Left cardiac atrium (tissue), 4 donors: ENCODE measurements at places on chromosomes 2 and 18. TPM values are rescaled to one million over a fixed set of nuclear protein-coding genes. Genes with fewer than 3 reads are reported as not detected.

GRCh38 chr2:23926290-23926749 lies 603 bp downstream of the ATAD2B start:
- peak; percentile 51 for DNase-seq

DNA sequence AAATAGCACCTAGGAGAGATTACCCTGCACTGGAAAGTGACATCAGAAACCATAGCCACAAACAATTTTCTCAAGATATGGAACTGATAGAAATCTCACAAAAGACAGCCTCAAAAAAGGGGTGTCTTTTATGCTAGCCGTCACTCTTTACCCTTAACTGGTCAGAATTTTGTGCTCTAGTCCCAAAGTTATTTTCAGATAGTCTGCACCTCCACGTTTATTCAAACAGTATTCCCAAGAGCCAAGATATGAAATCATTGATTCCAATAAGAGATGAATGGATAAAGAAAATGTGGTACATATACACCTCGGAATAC lies 23.5 kb upstream of the PMAIP1 start:
- no peak for DNase-seq

Gene MOGAT1
- total RNA-seq, result 0.47 TPM

Gene LRP2
- total RNA-seq, result 1.8 TPM

- DNase-seq, result no peak
These were observed 27.9 kb downstream of the G6PC2 start for GRCh38 chr2:168929031-168929430.

- no peak for DNase-seq
These were observed 322.6 kb downstream of the ASXL3 start for GRCh38 chr18:33900638-33901037.

Gene CDH19
- total RNA-seq, result 68.7 TPM

Gene SNORC
- 0.77 TPM for total RNA-seq

DNA sequence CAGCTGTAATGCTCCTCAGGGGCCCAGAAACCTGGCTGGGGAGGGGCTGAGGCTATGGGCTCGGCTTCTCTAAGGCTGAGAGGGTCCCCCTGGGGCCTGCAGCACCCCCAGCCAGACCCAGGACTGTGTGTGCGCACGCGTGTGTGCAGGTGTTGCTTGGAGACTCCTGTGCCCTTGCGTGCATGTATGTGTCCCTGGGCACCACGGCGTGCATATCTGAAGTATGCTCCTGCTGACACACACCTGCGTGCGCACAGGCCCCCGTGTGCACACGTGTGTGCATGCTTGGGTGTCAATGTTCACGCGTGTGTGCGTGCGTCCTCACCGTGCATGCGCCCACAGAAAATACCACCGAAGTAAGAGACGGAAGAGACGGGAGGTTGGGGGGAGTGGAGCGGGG lies 14.9 kb upstream of the ECEL1 start:
- DNase-seq, result no peak

- DNase-seq, result no peak
These were observed 46.9 kb downstream of the CCBE1 start for GRCh38 chr18:59650266-59650820.

Gene TEX261
- 54.8 TPM for total RNA-seq

- DNase-seq, result no peak
These were observed 307.3 kb downstream of the TDRD15 start for GRCh38 chr2:21431078-21431477.

Gene TXNDC2
- not detected for total RNA-seq

Gene KATNAL2
- total RNA-seq, result 3.4 TPM

Gene FSHR
- total RNA-seq, result 0.31 TPM

Gene IL1RN
- 1.5 TPM for total RNA-seq

Gene BOLL
- total RNA-seq, result not detected

Gene PRR30
- total RNA-seq, result not detected

GRCh38 chr2:230899287-230899686 lies 25.8 kb downstream of the GPR55 start:
- DNase-seq, result no peak

Gene FRZB
- 2.4 TPM for total RNA-seq

DNA sequence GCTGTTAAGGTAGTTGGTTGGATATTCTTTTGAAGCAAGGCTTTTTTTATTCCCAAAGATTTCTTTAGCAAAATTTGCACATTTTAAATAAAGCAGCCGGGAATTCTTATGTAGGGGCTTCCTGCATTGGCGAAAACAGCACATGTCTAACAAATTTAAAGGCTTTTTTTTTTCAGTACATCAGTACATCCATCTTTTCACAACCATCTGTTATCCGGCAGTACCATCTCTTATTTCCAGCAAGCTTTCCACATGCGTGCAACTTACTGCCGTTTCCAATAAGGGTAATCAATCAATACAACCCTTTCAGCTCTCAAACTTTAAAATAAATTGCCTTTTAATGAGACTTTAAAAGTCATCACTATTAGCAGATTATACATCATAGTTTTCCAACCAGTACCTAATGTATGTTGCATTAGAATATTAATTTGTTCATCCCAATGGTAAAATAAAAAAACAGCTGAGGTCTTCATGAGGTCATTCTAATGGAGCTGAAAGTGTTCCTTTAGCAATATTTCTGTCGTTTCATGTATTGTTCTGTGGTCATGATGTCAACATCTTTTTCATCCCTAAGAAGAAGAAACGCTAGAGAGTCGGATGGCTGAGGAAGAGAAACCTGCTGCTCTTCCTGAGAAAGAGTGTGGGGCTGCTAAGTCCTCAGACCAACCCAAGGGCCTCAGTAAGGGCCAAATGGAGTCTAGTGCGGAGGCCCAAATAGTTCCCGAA lies 81.4 kb upstream of the UNC80 start:
- DNase-seq, result no peak

Gene PMAIP1
- total RNA-seq, result 0.50 TPM

GRCh38 chr2:30686000-30686399 lies 121.2 kb downstream of the CAPN13 start:
- DNase-seq, result no peak

GRCh38 chr2:71630454-71631328 lies 177.3 kb downstream of the DYSF start:
- DNase-seq, result no peak

- no peak for DNase-seq
These were observed 100.4 kb upstream of the FZD5 start for GRCh38 chr2:207869784-207870778.

Gene MYO7B
- total RNA-seq, result 0.27 TPM

DNA sequence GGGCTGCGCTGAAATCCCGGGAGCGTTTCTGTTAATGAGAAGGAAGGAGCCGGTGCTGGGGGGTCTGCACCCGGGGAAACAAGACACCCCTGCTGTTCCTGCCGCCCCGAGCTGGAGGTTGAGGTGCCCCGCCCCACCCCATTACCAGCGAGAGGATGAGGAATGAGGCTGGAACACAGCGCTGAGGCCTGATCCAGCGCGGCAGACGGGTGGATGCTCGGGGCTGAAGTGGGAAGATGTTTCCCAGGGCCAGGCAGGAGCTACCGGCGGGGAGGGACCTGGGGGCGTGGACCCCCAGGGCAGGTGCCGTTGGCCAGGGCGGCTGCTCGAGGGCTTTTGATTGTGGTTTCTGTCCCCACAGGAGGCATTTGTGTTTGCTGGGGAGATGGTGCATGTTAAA lies 134.3 kb upstream of the CTDP1 start:
- peak; percentile 6 for DNase-seq

DNA sequence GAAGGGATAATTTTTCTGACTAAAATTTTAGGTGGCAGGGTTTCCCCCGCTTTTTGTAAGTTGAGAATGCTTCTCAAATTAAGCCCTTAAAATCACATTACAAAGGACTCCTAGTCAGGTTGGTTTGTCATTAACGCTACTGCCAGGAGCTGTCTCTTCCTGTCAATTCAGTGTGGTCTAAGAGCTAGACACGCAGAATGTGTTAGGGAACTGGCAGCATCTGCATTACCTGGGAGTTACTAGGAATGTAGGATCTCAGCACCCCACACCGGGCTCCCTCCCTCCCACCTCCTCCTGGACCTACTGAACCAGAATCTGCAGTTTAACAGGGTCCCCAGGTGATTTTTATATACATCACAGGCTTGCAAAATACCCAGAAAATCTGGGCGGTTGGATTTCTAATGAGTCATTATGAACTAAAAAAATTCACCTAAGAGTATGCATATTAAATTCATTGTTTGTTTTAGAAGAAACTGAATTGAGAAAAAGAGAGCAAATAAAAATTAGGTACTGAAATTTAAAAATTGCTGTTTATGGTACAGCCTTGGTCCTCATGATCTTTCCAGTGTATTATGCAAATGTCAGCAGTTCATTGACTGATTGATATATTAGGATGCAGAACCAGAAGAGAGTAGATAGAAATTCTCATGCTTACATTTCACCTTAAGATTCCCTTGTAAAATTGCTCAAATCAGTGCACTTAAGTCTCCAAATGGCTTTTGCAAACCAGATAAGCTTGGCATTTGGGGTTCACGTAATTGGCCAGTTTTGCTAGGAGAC lies 130.9 kb upstream of the ITGA6 start:
- DNase-seq, result no peak

DNA sequence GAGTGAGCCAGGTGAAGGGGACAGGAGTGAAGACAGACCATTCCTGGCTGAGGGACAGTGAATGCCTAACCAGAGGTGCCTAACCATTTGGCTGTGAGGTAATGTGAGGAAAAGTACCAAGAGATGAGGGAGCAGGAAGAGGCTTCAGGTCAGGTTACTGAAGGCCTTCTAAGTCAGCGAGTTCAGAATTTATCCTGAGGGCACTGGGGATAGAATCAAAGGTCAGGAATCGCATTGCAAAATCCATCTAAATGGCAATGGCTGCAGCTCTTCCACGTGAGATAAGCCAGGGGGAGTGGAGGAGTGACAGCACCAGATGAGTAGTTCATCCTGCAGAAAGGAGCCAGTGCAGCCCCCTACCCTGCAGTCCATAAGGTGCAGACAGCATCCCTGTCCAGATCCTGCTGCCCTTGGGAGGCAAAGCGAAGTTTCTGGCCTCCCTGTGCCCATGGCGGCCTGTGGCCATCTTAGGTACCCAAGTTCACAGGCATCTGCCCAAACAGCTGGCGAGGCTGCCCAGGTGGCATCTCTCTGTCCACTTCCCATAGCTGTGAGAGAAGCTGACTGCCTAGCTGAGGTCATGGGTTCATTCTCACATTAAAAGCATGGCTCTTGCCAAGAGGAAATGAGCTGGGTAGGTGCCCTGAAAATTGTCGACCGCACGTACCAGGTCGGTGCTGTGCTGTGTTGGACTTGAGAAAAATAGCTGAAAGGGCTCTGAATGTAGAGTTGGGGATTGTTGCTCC lies 49.5 kb downstream of the CYP27C1 start:
- DNase-seq, result no peak

DNA sequence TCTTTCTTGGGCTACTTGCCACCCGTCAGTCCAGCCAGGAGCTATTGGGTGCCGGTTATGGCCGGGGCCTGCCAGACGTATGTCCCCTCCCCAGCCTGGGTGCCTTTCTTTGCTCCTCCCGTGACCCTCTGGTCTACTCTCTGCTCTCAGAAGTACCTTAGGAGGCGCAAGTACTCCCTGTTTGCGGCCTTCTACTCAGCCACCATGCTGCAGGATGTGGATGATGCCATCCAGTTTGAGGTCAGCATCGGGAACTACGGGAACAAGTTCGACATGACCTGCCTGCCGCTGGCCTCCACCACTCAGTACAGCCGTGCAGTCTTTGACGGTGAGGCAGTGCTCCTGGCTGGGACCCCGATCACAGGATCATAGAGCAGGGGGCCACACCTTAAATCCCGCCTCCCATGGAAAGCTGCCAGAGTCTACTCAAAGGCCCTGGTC lies 99.5 kb downstream of the DYSF start:
- DNase-seq, result peak; percentile 68

- DNase-seq, result no peak
These were observed 117.1 kb downstream of the ZNF407 start for GRCh38 chr18:74714791-74715190.

DNA sequence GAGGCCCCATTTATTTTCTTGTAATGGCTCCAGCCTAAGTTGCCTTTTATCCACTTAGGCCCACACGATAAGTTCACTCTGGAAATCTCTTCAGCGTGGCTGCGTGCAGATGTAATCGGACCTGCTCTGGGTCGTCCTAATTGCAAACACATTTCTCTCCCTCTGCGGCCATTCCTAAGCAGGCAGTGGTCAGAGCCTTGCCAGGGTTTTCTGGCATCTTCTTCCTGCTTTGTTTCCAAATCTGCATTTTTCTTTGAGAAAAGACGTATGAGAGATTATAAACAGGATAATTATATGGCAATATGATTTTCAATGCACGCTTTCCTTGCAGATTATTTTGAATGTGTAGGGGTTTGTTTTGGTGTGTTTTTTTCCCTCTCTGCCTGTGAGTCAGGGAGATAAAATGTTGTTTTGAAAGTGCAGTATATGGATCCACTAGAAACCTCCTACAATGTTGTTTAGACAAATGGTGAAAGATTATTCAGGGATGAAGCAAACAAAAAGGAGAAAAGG lies 239.4 kb upstream of the TANK start:
- DNase-seq, result peak; percentile 27

GRCh38 chr2:20552847-20553246 lies 98.1 kb downstream of the HS1BP3 start:
- DNase-seq, result no peak

- DNase-seq, result peak; percentile 39
These were observed 4.2 kb upstream of the PAX8 start for GRCh38 chr2:113282747-113283533.

DNA sequence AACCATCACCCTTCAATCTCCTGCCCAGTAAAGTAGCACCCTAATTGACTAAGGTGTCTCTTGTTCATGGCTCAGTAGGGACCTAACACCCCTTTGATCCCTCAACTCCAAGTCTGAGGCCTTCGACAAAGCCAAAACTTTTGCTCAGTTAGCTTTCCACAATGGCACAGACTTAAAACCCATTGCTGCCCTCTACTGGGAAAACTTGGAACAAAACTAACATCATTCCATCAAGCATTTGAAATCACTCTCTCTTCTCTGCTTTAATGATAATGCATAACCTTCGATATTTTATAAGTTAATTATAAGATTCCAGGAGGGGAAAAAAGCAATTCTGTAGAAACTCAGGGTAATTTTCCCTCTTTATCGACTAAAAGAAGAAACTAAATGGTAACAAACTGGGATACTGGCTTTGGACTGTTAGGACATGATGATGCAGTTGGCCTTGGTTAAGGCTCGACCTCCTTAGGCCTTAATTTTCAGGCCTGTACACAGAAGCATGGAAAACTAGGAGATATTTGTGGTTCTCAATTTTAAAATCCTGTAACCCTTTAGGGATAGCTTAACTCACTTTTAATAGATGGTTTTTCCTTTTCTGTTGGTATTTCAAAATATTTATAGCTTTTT lies 127.8 kb downstream of the STK39 start:
- no peak for DNase-seq

Gene DNER
- total RNA-seq, result 32.9 TPM

DNA sequence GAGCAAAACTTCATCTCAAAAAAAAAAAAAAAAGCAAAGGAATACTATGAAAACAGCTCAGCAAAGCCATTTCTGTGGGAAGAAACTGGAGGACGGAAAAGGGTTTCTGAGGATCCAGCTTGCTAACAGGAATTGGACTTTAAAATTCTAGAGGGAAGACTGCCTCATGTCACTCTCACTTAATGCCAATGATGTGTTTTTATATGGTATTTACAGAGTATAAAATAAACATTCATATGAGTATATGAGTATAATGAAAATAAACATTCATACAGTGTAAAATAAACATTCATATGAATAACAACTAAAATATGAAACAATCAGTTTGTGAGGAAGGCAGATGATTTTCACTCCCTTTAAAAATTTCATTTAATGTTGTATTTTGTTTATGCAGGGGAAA lies 43.9 kb downstream of the CHMP3 start:
- DNase-seq, result no peak
